Frontal cortex (tissue), 4 donors: ENCODE measurements at places on chromosomes 12 and 14.

GRCh38 chr12:114981036-114981435, 297.1 kb upstream of the TBX3 start:
- no peak for DNase-seq

- DNase-seq: no peak
Measured at GRCh38 chr12:47868041-47868440, 36.8 kb downstream of the VDR start.

DNA sequence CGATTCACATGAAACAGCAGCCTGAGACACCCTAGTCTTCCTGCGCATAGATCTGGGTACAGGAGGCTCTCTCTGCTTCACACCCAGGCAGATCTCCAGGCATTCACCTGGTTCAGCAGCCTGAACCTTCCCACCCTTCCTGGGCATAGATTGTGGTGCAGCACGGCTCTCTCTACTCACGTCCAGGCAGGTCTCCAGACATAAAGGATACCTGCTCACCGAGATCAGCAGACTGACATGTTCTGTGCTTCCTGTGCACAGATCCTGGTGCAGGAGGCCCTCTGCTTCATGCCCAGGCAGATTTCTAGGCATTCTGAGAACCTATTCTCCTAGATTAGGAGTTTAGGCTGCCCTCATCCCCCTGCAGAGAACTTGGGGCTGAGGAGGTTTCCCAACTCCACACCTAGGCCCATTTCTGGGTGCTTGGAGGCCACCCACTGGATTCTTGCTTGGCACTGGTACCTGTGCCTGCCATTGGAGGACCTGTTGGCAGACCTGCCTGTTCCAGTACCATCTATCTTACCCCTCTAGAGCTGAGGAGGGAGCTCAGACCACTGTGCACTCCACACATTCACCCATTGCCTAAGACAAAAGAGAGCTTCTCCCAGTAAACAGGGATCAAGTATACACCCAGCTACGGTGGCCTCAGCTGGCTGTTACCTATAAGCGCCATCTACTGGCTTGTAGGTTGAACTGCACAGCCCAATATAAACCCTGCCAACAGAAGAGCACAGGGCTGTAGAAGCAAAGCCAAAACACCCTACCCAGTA, 28.0 kb upstream of the GARIN6 start:
- no peak for DNase-seq

DNA sequence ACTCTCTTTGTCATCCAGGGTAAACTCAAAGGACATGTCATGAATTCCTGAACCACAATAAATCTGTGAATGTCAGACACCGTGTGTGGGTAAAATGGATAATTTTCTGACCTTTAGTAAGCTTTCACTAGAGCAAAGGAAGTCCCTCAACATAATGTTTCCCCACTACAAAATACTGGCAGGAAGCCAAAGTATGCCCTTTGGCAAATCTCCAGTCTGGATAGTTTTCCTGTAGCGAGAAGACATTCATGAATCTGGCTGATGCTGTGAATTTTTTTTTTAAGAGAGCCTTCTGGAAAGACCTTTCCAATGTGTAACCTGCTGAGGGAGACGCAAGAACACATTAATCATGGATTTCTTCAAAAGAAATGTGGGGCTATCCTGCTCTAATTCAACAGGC, 389.6 kb upstream of the DDHD1 start:
- DNase-seq: no peak

GRCh38 chr14:30084811-30085210, 157.2 kb upstream of the PRKD1 start:
- no peak for DNase-seq

GRCh38 chr14:60328583-60328982, 79.6 kb downstream of the PPM1A start:
- no peak for DNase-seq

DNA sequence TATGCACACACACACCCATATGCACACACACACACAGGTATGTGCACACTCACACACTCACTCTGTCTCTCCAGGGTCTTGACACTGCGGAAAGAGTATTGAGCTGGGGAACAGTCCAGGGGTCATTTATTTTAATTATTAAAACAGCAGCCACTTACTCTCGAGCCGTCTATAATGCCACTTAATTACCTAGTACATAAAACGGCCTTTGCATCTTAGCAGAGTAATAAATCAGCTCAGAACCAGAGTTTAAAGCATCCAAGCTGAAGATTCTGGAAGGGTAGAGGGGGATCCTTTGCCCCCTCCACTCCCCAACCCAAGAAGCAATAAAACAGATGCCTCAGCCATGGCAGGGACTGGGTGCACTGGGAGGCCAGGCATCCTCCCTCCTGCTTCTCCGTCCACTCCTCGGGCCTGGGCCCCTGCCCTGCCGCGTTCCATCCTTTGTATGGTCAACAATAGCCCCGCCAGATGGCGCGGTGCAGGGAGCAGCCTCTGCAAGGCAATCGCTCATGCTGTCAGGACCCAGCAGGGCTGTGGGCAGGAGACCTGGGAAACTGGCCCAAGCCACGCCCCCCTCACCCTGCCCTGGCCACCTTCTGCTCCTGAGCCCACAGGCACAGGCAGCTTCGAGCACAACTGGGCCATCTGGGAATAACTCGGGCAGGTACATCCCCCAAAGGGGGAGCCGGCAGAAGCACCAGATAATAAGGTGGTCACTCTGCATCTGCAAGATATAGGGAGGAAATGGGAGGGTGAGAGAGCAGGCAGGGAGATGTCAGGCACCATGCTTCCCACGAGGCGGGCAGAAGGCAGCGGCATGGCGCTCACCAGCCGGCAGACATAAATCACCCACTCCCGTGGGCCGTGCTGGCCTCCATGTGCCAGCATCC, 40.9 kb downstream of the CCDC85C start:
- no peak for DNase-seq

DNA sequence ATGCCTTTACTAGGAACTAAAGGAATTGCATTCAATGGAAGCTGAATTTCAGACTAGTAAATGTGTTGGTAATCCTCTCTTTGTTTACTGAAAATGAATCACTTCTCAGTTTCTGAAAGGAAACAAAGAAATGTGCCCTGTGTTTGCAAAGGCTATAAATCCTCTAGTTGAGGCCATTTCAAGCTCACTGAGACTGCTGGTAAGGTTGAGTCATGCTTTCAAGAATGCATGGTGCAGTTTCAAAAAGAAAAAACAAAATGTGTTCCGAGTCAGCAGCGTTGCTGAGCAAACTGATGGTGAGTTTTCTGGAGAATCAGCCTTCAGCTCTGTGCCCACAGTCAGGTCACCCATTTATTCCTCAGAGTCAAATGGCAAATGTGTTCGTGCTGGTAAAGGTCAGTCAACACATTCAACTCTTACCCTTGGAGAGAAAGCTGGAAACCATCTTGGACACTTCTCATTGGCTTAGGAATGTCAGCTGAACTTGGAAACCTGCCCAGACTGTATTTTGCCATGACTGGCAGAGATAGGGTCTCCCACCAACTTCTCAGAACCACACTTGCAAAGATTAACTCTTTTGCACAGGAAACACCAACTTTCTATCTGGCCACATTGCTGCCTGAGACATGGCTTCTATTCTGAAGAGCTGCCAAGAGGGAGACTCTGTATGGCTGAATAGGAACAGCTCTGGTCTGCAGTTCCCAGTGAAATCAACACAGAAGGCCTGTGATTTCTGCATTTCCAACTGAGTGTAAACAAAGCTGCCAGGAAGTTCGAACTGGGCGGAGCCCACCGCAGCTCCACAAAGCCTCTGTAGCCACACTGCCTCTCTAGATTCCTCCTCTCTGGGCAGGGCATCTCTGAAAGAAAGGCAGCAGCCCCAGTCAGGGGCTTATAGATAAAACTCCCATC, 484.4 kb downstream of the ATP23 start:
- DNase-seq: no peak
